Stimulated activated naive CD8-positive, alpha-beta T cell treated with anti-CD3 and anti-CD28 coated beads, Interleukin-15, amount 100 ng/mL, for 72 hours (primary cell): ENCODE measurements at places on chromosomes 2 and 18.

DNA sequence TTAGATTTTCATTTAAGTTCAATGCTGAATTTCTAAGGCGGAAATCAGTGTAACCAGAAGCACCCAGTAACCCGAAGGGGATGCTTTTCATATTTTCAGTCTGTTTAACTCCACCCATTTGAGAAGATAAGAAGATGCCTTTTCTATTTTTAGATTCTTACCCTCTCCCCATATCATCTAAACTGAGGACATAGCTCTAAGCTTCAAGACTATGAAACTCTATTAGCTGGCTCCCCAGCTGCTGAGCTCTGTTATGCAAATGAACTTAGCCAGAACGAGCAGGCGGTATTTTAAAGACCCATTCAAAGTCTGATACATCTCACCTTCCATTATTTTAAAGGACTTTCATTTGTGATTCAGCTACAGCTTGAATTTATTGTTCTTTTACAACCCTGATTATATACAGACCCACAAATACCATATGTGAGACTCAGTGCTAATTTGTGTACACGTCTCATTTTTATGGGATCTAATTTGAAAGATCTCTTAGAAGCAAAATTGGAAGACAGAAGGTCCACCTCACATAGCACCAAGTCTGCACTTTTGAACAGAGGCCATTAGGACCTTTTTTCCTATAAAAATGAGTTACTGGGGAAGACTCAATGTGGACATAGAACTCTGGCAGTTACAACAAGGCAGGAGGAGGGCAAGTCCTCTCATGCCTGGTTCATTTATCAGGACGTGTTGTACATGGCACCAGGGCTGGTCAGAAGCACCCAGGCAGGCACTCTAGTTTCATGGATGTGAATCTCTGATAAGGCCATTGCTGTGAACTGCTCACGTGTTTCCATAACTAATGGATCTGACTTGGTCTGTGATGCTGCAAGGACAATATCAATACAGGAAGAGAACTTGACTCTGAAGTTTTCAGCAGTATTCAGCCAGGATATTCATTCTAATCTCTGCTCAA lies 16.3 kb downstream of the CDC42EP3 start:
- no peak for DNase-seq

DNA sequence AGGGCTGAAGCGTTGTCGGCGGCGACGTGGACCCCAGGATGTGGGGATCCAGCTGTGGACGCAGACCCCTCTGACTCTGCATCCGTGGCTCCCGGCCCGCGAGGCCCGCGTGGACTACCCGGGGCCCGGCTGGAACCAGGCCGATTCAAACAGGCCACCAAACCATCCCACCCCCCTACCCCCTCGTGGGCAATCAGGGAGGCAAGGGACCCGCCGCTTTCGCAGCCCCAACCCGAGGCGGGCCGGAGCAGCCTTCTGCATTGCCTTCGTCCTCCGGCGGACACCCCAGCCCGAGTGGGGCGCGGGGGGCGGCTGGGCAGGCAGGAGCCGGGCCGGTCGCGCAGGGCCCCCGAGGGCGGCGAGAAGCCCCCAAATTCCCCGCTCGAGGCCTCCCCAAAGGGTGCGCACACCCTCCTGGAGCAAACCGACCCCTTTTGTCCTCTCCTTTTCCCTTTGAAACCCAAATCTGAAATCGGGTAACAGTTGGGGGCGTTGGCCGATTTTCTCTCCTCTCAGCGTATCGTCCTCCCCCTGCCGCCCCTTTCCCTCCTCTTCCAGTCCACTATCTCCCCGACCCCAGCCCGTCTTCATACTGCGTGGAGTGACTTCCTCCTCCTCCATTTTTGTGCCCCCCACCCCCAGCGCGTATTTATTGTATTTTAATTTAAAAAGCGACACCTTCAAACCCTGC lies 7.4 kb downstream of the SP9 start:
- no peak for DNase-seq

- no peak for DNase-seq
These were observed 631 bp downstream of the RPL31 start for GRCh38 chr2:101002562-101003277.

DNA sequence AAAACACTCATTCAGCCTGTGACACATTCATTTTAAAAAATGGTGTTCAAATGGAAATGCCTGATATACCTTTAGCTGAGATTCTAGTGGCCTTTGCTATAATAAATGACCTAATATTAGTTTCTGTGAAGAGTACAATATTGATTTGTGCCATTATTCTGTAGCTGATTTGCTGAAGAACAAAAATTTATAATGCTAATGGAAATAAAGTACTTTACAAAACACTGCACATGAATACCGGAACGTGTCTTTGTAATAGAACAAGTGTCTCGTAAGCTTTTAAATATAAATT lies 138.7 kb downstream of the WDR7 start:
- DNase-seq, result no peak

- no peak for DNase-seq
These were observed 78.6 kb downstream of the BARD1 start for GRCh38 chr2:214730800-214731407.

DNA sequence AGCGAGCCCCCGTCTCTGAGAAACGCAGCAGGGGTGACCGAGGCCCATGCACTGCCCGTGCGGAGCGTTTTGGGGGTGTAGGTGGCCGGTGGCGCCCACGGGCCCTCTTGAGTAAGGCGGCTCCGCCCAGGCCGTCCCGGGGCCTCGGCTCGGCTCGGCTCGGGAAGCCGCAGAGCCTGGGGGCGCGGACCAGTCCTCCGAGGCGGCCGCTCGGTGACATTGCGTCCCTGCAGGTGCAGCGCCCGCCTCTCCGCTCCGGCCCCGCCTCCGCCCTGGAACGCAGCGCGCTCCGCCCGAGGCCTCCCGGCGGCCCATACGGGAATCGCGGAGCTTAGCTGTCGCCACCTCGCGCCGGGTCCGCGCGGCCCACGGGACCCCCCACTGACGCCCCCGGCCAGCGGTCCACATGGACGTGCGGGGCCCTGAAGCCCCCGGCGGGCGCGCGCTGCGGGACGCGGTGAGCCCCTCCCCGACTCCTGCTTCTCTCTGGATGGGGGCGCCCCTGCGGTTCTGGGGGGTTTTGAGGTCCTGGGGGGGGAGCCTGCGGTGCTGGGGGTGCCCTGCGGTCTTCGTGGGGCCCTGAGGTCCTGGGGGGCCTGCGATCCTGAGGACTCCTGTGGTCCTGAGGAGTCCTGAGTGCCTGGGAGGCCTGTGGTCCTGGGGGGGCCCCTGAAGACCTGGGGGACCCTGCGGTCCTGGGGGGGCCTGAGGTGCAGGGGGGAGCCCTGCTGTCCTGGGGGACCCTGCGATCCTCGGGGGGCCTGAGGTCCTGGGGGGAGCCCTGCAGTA lies at the start of gene HSBP1L1:
Gene HSBP1L1, plus strand, starts transcription at position 314 of the 789 bp plus-strand sequence. Its CDS starts 93 bp downstream, at position 407.
- peak; percentile 63 for DNase-seq

DNA sequence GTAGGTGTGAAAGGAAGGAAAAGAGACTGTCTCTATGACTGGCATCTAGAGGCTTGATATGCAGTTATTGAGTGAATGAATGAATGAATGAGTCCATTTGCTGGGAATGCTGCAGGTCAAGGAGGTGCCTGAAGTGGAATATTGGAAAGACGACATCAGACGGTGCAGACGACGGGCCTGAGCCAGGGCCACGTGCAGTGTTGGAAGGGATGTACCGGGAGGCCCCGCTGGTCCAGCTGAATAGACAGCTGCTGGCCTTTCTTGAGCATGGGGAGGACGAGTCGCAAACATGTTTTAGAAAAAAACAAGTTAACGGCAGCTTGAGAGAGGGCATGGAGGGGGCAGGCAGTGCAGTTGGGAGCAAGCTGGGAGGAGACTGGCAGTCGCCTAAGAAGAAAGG lies 237.1 kb upstream of the PXDN start:
- no peak for DNase-seq

- DNase-seq, result no peak
These were observed 34.9 kb downstream of the TEX44 start for GRCh38 chr2:231627384-231628120.

- DNase-seq, result no peak
These were observed 103.6 kb downstream of the USP40 start for GRCh38 chr2:233462826-233463470.

DNA sequence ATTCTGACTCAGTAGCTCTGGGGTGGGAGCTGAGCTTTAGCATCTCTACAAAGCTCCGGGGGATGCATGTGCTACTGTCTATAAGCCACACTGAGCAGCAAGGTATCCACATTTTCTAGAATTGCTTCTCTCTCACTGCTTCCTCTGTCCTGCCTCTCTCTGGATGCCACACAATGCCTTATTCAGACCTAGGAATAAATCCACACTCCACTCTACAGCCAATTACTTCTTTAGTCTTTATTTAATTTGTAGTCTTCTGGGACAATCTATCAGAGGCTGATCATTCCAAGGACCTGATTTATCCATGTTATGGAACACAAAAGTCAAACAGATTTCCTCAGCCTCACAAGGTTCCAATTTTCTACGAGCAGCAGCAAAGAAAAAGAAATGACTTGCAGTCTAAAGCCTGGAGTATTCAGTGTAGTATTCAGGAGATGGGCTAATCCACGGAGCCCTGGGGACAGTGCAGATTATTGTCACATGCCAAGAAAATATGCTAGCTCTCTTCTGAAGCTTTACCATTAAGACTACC lies 4.4 kb downstream of the BCL2 start:
- DNase-seq, result no peak

DNA sequence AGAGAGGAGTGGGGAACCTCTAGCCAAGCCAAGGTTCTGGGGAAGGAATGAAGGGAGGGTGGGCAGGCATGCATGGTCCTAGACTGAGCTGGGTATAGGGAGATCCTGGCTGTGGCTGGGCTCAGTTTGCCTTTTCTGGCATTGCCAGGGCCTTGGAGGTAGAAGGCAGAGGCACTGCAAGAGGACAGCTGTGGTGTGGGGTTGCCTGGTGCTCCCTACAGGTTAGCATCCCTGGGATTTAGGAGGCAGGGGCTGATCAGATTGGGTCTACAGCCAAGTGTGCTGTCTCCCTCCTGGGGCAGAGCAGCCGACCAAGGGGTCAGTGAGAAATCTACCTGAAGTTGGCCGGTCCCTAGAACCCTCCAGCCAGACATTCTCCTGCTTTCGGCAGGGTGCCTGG lies 15.9 kb downstream of the ABCG8 start:
- DNase-seq, result no peak
